ENCODE measurements at places on chromosomes 2 and 18.

DNA sequence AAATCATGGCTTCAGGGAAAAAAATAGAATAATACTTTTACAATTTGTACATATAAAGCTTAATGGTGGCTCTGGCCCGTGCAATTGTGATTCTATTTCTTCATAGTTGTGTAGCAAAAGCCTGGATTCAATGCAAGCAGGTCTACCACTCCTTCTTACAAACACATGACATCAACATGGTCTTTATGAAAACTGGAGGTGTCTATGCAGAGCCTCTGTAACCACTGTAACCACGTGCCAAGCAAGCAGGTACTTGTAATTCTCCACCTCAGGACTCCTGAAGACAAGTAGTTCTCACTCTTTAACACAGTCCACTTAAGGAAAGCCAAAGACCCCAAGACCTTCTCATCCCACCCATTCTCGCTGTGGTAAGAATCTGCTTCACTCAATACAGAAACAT, 62.6 kb downstream of the METTL4 start:
- DNase-seq = no peak

GRCh38 chr2:202821206-202822160, 50.1 kb downstream of the ICA1L start:
- DNase-seq = no peak

DNA sequence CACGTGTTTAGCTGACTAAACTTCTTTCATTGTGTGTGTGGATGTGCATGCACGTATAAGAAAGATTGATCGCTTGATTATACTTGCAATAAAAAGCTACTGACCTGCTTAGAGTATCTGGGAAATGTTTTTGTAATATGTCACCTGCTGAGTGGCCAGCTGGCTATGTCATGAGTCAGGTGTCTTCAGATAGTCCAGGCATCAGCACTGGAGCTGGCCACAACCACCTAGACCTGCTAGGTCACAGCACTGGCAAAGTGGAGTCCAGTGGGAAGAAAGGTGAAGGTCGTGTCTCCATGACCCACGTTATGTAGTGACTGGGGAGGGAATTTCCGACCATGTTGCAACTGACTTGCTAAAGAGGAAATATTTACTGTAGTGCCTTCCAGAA, 147.0 kb downstream of the ESCO1 start:
- DNase-seq = no peak

- DNase-seq = no peak
Measured at GRCh38 chr2:106734165-106734564, 151.8 kb downstream of the ST6GAL2 start.

- DNase-seq = no peak
Measured at GRCh38 chr2:26606847-26607190, 34.3 kb downstream of the CIB4 start.

DNA sequence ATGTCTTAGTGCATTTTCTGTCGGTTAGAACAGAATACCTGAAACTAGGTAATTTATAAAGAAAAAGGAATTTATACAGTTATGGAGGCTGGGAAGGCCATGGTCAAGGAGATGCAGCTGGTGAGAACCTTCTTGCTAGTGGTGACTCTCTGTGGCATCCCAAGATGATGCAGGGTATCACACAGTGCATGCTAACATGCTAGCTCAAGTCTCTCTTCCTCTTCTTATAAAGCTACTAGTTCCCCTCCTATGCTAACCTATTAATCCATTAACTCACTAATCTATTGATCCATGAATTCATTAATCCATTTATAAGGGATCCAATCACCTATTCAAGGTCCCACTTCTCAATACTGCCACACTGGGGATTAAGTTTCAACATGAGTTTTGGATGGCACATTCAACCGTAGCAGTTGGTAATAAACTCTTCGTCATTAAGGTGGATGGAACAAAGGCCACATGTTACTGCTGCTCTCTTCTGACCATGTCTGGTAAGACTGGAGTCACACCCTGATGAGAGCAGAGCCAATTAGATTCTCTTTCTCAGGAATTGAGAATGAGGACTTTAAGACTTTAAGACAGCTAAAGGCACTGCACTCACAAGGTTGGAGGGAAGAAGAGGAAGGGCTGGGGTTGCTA, 211.6 kb upstream of the SMAD7 start:
- no peak for DNase-seq

- no peak for DNase-seq
Measured at GRCh38 chr2:170404846-170405245, 226.9 kb downstream of the MYO3B start.

- no peak for DNase-seq
Measured at GRCh38 chr2:134224005-134224404, 29.9 kb upstream of the MGAT5 start.

- no peak for DNase-seq
Measured at GRCh38 chr2:129587426-129588064, 391.9 kb upstream of the RAB6C start.

GRCh38 chr2:74576863-74577229, 22.3 kb downstream of the DOK1 start:
- DNase-seq = no peak

GRCh38 chr2:224182498-224182897, 143.4 kb upstream of the SERPINE2 start:
- DNase-seq = no peak

DNA sequence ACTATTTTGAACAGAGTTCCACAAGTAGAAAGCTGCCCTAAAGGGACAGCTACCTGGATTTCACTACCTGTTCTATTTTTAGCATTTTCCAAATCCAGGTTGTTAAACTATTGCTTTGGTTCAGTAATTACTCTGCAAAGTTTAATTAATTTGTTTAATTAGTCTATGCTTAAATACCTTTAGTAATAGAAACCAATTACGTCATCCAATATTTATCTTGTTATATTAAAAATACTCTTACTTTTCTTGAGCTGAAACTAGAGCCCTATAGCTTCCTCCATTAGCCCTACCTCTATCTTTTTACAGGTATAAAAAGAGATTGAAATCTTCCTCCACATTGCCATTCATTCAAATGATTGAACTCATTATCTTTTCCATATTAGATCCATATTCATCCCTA, 514.6 kb downstream of the DSC3 start:
- DNase-seq = no peak

- no peak for DNase-seq
Measured at GRCh38 chr2:241081190-241081642, 20.9 kb downstream of the MTERF4 start.

GRCh38 chr18:43751835-43752234, 474.5 kb upstream of the SYT4 start:
- no peak for DNase-seq
